Effector CD8-positive, alpha-beta T cell (primary cell): ENCODE measurements at places on chromosomes 7 and 10.

DNA sequence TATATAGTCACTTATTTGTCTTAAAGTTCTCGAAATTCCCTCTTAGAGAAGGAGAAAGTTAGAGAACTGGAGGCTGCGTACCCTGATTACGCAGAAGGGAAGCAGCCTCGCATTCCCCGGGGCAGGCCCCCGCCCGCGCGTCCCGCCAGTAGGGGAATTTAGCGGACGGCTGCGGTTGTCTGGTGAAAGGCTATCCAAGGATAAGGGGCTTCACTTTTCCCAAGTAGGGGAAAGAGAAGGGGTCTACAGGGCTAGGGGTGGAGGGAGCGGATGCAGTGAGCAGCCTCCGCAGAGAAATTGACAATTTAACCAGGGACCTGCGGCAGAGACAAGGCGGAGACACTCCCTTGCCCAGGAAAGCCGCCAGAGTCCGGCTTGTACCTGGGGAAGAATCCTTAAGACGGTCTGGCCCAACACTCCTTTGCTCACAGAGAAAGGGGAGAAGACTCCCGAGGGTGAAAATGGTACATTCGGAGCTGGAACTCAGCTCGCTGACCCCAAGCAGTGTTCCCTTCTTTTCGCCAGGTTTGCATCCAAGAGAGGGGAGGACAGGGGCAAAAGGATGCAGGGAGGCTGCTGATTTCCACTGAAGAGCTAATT, 994 bp upstream of the MAGI2 start:
- no peak for DNase-seq

DNA sequence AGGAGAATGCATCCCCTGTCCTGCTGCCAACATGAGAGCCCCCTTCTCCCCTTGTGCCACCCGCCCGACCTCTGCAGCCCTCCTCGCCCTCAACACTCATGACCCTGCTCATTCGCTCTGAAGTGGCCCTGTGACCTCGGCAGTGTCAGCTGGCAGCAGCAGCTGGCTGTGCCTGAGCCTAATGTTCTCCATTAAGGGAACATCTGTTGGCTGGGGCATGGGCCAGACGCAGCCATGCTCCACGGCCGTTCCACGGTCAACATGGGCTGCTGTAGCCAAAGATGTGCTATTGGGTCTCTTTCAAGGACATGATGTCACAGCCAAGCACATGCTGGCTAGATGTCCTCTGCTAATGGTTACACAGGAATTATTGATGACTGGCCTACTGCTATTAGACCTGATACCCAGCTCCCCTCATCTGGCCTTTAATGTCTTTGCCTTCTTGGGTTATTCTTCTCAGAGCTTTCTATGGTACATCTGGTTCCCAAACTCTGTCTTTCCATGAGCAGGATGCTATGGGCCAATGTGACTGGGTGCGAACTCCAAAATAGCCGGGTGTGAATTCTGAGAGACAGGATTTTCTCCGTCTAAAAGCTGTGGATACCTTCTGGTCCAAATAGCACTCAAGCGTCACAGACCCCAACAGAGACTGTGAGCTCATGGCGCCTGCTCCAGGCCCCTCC, 22.4 kb downstream of the ADCYAP1R1 start:
- DNase-seq: no peak

DNA sequence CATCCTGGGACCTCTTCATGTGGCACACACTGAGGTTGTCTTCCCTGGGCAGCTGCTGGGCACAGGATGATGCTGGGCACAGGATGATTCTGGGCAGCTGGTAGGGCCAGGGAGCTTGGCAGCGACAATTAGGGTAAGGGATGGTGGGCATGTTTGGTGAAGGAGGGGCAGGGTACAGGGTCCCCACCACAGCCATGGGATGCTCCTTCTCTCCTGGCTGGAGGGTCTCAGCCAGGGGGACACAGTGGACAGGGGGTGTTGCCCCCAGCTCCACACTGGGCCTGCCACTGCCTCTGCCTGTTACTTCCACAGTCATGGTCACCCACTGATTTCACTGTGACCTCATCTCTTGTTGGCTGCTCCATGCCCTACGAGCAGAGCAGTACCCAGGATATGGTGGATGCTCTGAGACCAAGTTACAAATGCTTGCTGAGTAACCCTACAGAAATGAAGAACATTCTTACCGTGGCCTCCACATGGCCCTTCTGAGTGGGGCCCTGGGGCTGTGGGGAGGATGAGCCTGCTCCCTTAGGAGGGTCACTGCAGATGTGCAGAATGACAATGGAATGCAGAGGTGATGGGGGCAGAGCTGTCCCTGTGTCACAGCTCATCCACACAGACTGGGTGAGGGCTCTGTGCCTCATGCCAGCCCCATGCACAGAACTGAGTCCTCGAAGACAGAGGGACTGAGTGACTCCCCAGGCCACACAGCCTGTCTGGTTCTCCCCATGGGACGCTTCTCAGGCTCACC, 28.4 kb upstream of the RET start:
- no peak for DNase-seq

DNA sequence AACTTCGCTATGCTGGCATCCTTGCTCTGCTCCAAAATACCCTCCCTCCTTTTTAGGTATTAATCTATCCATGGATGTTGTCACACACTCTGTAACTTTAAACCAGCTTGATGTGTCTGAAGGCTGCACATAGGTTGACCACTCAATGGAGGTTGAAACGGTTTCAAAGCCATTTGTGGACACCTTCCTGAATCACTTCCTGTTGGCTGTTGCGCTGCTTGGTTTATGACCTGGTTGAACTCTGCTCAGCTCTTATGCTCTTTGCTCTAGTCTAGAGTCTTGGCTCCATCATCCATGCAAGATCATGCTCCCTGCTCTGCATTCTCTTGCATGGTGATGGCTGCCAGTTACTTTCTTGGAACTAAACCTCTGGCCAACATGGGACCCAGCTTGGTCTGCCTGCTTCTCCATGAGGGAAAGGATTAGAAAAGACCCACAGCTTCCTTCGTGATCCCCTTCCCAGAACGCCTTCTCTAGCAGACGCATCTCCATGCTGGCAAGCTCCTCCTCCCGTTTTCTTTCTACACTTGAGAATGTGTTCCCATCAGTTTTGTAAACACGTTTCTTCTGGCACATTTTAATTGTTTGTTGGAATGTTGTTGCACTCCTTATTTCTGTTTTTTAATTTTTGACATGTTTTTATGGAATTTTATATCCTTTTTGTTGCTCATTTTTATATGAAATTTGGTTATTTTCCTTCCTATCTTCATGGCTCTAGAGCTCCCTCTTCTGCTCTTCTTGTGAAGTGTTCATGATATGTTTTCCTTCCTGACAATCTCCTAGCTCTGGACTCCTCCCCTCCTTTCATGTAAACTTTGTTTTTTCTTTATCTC, 149.8 kb downstream of the XPNPEP1 start:
- no peak for DNase-seq

DNA sequence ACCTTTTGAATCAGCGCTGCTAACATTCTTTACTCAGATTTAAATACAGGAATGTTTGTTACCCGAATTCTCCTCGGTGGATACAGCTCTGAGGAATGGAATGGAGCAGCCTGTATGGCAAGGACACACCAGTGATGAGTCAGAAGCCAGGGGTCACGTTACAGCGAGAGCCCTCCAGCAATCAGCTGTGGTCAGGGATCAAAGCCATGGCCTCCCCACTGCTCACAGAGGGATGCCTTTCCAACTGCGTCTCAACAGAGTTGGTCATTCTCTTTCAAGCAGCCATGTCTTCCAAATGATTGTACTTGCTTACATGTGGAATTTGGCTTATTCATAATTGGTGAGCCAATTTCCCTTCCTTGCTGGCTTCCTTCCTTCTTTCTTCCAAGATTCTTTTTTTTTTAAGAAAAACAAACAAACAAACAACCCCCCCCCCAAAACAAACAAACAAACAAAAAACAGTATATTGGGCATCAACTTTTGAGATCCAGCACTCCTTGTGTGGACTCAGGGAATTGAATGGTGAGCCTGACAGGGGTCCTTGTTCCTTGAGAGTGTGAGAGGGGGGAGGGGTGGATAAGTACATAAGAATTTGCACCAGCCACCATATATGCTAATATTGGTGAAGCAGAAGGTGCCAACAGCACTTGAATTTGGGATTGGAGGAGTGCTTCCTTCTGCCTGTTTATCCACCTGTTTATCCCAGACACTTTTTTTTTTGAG, 100.2 kb downstream of the ATXN7L1 start:
- no peak for DNase-seq

DNA sequence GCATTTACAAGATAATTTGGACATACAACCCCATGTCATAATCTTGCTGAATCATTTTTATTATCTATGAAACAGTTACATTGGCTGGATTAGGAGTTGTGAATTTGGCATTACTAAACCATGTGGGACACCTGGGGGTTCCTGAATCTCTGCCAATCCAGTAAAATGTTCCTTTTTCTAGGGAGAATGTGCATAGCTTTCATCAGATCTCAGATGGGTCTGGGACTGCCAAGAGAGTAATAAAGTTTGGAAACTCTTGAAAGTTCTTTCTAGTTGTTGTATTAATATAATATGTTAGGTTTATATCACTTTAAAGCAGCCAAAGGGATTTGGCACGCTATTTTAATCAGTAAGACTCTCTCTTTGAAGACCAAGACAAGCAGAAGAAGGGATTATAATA, 62.7 kb downstream of the SEMA3E start:
- no peak for DNase-seq

GRCh38 chr7:132536654-132537395, 39.4 kb downstream of the PLXNA4 start:
- DNase-seq: no peak

DNA sequence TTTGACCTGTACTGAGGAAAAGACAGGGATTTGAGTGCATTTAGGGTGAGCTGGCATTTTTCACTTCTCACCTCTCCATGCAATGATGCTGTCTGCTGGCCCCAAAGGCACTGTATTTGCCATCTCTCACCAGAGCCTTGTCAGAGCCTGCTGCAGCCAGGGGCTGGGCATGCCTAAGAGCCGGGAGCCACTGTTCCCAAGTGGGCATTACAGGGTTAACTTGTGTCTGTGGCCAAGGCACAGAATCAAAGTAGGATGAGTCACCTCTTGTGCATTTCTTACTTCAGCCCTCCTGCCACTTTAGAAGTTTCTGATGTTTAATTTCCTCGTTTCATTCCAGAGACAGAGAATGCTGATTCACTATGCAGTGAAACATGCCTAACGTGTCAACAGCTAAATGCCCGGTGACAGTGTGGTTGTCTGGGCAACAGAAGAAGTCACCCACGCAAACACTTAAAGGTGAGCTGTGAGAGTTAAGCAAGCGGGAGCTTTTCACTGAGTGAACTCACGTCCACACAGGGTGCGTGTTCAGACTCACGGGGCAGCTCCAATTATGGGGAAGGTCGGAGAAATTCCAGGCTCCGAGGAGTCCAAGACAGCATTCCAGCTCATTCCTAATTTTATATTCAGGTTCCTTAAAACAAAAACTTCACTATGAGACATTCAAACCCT, 57.1 kb upstream of the IGFBP3 start:
- DNase-seq: no peak

GRCh38 chr7:2093215-2093842, 139.4 kb downstream of the MAD1L1 start:
- DNase-seq: no peak
